NCI-H2029 treated with DMSO at 0.1 percent for 48 hours (cell line): ENCODE measurements at places on chromosomes 2 and 18.

DNA sequence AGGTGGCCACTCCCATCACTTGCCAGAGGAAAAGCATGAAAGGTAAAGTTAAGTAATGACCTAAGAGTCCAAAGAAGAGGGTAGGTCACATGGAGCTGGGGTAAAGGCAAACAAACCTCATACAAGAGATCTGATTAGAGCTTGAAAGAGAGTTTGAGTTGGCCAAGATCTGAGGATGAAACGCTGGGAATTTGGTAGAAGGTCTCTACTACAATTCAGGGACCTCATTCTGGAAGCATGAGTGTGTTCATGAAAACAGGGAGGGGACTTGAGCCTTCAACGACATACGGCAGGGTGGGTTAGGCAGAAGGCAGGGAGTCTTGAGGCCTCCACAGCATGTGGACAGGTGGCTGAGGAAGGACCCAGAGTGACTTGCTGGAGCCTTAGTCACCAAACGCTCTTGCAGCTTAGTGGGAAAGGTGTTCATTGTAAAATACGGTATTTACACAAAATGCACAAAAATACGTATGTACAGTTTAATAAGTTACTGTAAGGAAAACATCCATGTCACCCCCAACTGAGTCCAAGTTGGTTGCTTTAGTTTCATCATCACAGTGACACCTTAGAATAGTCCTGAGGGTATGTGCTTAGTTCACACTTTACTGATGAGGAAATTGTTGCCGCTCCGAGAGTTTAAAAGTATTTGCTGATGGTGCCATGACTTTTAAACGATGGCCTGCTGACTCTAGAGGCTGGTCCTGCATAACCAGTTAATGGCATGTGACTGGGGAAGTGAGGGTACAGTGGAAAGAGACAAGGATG, 5.0 kb upstream of the FARP2 start:
- no peak for DNase-seq

DNA sequence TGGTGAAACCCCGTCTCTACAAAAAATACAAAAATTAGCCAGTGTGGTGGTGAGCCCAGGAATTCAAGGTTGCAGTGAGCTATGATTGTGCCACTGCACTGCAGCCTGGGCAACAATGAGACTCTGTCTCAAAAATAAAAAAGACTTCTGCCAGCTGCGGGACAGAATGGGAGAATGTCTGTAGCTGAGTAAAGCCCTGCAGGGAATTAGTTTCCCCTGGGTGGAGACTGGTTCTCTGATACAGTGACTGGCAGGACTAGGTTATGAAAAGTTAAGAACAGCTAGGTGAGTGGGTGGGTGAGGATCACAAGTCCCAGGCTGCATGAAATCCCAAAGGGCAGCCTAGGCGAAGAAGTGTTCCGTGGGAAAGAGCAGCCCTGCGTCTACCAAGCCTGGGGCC, 13.8 kb upstream of the CATIP start:
- no peak for DNase-seq

DNA sequence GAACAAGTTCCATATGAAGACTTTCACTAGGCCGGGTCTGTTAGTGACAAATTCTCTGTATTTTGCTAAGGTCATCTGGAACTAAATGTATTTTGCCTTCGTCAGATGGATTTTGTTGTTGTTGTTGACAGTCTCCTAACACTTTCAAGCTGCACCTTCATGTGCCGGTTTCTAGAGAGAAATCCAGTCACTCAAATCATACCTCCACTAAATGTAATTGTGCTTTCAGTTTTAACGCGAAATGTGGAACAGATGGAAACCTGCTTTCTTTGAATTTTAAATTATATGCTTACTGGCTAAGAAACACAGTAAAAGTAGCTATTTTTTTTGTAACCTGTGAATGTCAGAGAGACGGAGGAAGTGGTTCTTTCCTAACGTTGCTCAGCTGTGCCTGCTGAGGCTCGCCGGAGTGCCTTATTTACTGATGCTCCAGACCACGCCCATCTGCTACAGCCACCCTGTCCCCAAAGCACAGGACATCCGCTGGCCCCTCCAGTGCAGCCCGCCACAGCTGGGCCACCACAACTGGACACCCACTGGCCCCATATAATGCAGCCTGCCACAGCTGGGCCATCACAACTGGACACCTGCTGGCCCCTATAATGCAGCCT, 134.7 kb downstream of the PXDN start:
- DNase-seq = no peak

- no peak for DNase-seq
Observed at GRCh38 chr18:79581406-79581805, 98.2 kb upstream of the CTDP1 start.

DNA sequence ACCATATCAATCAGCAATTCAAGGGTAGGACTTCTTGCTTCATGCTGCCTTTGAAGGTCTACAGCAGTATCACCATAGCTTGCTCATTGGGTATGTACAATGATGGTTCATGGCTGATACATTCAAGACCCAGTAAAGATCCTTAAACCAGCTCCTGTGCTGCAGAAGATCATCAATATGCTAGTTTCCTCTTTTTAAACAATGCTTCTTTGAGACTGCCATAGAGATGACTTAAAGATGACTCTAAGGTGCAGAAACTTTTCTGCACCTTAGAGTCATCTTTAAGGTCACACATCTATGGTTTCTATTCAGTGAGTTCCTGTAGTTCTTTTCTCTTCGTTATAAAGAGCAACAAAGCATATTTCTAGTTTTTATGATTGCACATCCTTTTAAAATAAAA, 102.8 kb upstream of the KLHL14 start:
- DNase-seq = no peak

- no peak for DNase-seq
Observed at GRCh38 chr2:128245813-128246212, 72.9 kb downstream of the HS6ST1 start.

- no peak for DNase-seq
Observed at GRCh38 chr18:2471523-2471922, 99.8 kb downstream of the METTL4 start.

GRCh38 chr2:73117441-73117840, 4.7 kb upstream of the RAB11FIP5 start:
- no peak for DNase-seq

- peak; percentile 41 for DNase-seq
Observed at GRCh38 chr2:178152033-178152432, 39.8 kb downstream of the RBM45 start.

DNA sequence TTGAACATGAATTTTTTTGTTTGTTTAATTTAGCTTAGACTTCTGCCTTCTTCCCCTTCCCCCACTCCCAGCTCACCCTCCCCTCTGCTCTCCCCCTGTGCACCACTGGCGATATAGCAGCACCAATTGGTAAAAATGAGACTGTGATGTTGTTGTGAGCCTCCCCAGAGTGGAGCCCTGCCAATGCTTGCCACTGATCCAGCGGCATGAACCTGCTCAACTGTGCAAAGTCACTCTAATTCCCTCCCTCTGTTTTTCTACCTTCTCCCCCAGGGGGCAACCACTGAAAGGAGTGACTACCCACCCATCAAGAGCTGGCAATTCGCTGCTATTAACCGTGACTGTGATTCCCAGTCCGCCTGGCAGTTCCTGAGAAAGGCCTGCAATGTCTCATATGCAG, 30.2 kb downstream of the KLHL14 start:
- no peak for DNase-seq

GRCh38 chr2:28346587-28346986, 46.1 kb upstream of the FOSL2 start:
- DNase-seq = no peak

- DNase-seq = no peak
Observed at GRCh38 chr2:86311879-86312278, 25.5 kb downstream of the REEP1 start.
